HepG2 (cell line): ENCODE measurements at places on chromosomes 6 and 20. TPM values are rescaled to one million over a fixed set of nuclear protein-coding genes. Genes with fewer than 3 reads are reported as not detected.

MRPL18 gene
- 74.2 and 85.6 TPM in 2 replicates for polyA plus RNA-seq

DNA sequence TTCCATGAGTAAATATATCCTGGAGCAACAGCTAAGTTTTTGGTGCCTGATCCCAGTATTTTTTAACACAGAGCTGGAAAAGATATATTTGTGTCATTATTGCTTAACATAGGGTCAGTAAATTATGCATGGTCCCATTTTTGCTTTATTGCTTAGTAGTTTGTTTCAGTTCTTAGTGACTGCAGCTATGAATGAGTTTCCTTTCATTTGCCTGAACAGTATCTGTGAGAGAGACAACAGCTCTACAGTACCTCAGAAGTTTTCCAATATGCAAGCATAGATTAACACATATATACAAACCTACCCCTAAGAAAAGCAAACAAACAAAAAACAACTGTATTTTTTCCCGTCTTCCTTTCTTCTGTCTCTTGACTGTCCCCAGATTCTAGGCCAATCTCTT is 160.3 kb downstream of the MEI4 start:
- DNase-seq, result no peak

SNAP25 gene
- not detected in 2 replicates for polyA plus RNA-seq

GRCh38 chr6:38533064-38533463 is 106.7 kb downstream of the BTBD9 start:
- DNase-seq, result no peak

DNA sequence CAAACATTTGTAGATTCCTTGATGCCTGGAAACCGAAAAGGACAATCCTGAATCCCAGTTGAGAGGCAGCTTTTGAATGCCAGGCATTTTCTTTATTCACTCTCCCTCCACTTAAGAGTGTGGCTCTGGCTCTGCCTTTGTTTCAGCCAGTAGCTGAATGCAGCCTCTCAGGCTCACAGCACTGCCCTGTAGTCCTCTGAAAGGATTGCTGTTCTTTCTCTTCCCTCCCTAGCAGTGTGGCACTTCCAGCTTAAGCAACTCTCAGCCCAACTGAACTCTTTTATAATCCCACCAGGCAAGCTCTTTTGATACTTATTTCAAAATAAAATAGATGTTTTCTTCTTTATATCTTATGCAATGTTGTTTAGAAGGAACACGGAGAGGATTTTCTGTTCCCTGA is 415.6 kb downstream of the GJA1 start:
- DNase-seq, result no peak

DNA sequence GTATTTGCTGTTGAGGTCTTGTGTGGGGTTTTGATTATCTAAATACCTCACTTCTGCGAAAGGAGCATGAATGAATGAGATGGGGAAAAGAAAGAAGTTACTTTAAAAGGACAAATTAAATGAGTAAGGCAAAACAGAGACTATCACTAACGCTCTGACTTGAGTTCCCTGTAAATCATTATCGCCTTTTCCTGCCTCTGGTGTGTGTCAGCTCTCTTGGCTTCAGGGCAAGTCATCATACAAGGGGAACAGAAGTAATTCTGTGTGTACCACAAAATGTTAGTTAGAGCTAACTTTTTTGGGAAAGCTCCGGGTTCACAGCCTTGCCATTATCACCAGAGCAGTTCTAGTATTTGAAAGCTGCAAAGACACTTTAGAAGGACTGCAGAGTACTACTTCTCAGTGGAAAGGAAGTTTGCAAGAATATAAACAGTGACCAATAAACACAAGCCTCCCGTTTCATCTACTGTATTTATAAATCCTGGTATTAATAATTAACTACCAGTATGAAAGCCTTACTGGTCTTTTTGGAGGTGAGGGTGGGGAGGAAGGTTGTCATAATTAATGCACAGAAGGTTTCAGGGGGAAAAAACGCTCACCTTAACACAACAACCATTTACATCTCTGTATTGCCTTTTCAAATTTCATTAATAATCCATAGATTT is 1.2 kb downstream of the DZANK1 start:
- DNase-seq, result no peak

- no peak for DNase-seq
These were observed 175.6 kb downstream of the AIG1 start for GRCh38 chr6:143236151-143236798.

TNNC2 gene
- 1.8 and 2.5 TPM in 2 replicates for polyA plus RNA-seq

GRCh38 chr20:37349517-37350491 is 3.9 kb downstream of the SRC start:
- no peak for DNase-seq

DNA sequence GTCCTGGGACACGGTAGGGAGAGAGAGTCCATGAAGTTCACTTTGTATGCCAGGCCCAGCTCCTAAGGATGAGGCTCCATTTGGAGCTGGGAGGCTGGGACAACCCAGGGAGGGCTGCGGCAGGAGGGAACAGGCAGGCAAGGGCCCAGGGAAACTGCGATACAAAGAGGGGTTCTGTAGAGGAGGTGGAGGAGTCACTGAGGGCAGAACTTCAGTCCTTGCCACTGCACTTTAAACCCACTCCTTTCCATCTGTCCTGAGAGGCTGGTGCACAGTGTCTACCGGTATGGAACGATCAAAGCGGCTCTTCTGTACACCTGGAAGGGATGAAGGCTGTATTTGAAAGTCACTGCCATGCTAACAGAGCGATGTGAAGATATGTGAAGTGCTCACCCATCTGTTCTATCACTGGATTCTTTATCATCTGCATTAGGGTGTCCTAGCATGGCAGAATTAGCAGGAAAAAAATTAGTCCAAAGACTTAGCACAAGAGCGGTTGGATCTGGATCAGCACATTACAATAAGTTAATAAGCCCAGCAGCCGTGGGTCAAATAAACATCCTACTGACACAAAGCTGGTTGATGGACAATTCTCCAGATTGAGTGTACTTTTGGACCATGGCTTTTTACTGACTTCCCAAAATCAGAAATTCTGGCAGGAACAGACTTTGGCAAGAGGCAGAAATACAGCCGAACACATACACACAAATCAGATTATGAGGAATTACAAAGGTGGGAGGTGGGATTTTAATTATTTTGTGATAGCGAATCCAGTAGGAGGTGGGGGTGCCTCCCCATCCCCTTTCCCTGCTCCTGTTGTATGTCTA is 20.9 kb upstream of the ZFAND3 start:
- no peak for DNase-seq

DNA sequence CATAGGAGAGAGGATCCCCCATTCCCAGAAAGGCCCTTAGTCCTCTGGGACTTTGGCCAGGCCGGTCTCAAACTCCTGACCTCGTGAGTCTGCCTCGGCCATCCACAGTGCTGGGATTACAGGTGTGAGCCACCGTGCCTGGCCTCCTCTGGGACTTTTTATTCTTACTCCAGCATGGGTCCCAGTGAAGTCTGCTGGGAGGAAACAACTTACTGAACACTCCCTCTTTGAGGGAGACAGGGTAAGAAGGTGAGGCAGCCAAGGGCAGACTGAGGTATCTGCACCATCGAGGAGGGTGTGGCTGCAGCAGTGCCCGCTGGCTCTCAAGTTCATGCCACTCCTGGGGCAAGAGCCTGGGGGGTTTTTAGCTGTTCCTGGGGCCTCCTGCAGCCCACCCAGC is 2.4 kb downstream of the BAK1 start:
- DNase-seq, result no peak

- DNase-seq, result no peak
These were observed 8.6 kb upstream of the IP6K3 start for GRCh38 chr6:33755070-33755869.

- no peak for DNase-seq
These were observed 22.5 kb downstream of the CUL9 start for GRCh38 chr6:43204271-43205105.

GRCh38 chr6:82361631-82362030 is 2.0 kb upstream of the TPBG start:
- DNase-seq, result no peak

DNA sequence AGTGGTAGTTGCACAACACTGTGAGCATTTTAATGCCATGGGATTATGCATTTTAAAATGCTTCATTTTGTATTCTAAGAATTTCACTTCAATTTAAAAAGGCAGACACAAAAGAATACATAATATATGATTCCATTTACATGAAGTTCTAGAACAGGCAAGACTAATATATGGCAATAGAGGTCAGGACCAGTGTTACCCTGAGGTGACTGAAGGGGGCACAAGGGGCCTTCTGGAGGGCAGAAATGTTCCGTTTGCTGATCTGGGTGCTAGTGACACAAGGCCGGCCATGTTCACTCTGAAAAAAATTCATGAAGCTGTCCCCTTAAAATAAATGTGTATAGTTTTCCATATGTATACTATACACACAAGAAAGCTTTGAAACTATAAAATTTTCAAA is 28.5 kb downstream of the TASP1 start:
- DNase-seq, result peak; percentile 41

EMILIN3 gene
- polyA plus RNA-seq, result 0.25 and 0.27 TPM in 2 replicates

CDH4 gene
- not detected in 2 replicates for polyA plus RNA-seq

- DNase-seq, result no peak
These were observed 6.0 kb downstream of the PCMT1 start for GRCh38 chr6:149755300-149756260.

- DNase-seq, result no peak
These were observed 736.6 kb downstream of the DHX35 start for GRCh38 chr20:39698752-39699151.

DNA sequence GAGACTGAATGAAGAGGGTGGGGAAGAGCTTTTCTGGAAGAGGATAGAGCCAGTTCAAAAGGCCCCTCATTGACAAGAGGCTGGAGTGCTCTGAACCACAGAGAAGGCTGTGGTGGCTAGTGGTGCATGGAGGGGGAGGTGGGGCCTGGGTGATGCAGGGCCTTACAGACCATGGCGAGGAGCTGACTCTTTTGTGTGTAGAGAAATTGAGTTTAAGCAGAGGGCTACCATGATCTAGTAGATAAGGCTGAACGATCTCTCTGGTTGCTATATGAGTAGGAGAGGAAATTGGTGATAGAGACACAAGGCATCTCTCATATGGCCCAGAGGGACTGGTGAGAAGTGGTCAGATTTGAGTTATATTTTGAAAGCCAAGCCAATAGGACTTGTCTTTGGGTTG is 137.6 kb downstream of the UST start:
- DNase-seq, result no peak

- DNase-seq, result no peak
These were observed 86.1 kb upstream of the STMND1 start for GRCh38 chr6:17015551-17016381.

DNA sequence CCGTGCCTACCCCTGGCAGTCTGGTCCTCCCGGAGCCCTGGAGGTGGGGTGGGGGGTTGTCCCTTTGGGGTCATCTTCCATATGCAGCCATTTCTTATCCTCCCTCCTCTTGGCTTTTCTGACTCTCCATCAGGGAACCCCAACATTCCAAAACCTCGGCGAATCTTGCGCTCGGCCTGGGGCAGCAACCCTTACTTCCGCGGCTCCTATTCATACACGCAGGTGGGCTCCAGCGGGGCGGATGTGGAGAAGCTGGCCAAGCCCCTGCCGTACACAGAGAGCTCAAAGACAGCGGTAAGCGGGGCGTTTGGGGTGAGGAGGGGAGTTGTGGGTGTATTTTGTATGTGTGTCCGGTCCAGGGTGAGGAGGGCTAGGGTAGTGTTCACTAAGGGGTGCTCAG is 168.0 kb upstream of the RNF24 start:
- no peak for DNase-seq

LRRC73 gene
- polyA plus RNA-seq, result 0.08 and 0.12 TPM in 2 replicates

DNA sequence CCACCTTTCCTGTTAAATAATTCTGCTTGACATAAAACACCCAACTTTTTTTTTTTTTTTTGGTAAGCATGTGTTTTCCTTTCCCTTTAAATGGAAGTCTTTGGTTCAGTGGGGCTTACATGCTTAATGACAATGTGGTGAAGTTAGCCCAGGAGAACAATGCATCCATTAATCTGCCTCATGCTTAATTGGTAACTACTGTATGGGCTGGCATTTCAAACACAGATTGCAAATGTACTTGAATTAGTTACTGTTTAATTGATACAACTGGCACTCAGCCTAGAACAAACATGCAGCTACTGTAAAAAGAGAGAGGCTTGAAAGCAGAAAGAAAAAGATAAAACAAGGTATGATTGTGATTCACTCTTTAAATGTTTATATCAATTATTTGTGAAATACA is 483.6 kb upstream of the NOX3 start:
- DNase-seq, result no peak

DNA sequence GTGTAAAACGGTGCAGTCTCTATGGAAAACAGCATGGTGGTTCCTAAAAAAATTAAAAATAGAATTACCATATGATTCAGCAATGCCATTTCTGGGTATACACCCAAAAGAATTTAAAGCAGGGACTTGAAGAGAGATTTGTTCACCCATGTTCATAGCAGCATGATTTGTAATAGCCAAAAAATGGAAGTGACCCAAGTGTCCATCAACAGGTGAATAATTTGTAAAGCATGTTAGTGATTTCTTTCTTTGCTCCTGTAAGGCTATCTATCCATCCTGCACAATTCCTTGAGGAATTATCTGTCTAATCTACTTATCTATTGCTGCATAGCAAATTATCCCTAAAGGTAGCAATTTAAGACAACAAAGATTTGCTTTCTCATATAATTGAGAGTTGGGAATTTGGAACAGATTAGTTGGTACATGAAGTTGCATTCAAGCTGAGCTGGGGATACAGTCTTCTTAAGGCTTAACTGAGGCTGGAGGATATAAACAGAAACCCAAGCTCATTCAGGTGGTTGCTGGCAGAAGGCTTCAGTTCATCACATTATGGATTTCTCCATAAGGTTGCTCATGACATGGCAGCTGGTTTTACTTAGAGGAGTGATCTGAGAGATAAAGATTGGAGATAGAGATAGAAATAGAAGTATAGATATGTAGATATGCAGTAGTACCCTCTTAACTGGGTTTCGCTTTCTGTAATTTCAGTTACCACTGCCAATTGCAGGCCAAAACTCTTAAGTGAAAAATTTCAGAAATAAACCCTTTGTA is 62.0 kb downstream of the IL22RA2 start:
- no peak for DNase-seq
